ENCODE measurements at places on chromosomes 1 and 21. TPM values are rescaled to one million over a fixed set of nuclear protein-coding genes. Genes with fewer than 3 reads are reported as not detected.
A peak's percentile ranks its signal among the peaks of the same experiment; 100 is the strongest.

- DNase-seq, result peak; percentile 38
Observed at GRCh38 chr1:42747125-42747524, 7.1 kb upstream of the CLDN19 start.

GRCh38 chr21:46600978-46601377, 3.9 kb downstream of the S100B start:
- no peak for DNase-seq

C1orf87 gene
- not detected for total RNA-seq

CENPS gene
- 16.8 TPM for total RNA-seq
